ENCODE measurements at places on chromosomes 16 and 17.

DNA sequence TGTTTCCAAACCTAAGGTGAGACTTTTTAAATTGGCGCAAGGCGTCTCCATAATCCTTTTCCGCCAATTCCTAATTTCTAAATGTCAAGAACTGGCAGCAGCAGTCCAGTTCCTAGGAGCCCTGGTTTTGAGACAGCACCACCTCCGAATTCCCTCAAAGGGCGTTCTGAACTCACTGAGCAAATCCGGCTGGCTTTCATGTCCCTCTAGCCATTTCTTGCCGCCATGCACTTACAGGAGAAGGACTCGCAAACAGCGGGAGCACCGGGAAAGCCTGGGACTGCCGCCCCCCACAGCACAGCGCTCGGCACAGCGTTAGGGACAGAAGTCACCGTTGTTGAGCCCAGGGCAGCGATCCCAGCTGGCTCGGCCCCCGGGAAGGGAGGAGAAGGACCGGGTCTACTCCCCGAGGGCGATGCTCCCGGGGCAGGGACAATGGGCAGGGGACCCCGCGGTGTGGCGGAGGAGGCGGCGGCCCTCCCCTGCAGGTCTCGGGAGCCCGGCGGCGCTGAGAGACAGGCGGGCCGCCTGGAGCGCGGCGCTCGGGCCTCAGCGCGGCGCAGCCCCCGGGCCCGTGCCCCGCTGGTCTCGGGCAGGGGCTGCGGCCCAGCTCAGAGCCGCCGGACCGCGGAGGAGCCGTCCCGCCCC is 545 bp downstream of the ARHGAP17 start:
- no peak for DNase-seq

DNA sequence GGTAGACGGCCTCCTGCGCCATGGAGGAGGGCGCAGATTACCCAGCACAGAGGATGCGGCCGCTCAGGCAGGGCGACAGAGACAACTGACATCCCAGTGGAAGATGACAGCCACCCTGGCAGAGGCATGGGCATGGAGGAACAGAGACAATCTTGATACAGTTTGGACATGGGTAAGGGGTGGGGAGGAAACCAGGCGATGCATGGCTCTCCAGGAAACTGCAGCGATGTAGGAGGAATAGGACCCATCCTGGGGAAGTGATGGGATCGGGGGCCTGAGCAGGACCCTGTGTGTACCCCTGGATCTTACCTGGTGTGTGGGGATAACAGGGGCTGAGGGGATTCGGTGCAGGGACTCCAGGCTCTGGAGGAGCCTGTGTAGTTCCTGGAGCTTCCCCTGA is 4.6 kb downstream of the OSBPL7 start:
- DNase-seq: no peak

GRCh38 chr17:75109407-75110233 is at the start of gene ARMC7:
TSS of gene ARMC7 (plus strand) at chr17:75109969. CDS start at chr17:75110289, 320 bp downstream.
- DNase-seq: no peak

- DNase-seq: no peak
Observed at GRCh38 chr17:69470702-69471101, 56.2 kb downstream of the MAP2K6 start.

- no peak for DNase-seq
Observed at GRCh38 chr17:38442548-38442947, 14.3 kb downstream of the ARHGAP23 start.

DNA sequence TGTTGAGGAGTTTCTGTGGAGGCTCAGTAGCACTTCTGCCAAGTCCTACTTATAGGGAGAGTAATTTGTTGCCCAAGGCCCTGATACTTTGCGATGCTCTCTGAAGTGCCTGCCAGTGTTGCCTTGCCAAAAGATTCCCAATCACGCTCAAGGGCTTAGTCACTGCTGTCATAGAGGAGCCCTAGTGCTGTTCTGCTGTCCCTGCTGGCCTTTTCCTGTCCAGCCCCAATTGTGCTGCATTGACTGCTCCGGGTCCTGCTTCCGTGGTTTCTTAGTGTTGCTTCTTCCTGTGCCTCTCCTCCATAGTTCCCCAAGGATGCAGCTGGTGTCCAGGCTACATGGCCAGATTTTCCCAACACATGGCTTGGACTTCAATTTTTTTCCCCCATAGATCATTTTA is 13.9 kb downstream of the NUP93 start:
- no peak for DNase-seq

Data from astrocyte of the cerebellum (primary cell).